ENCODE measurements at places on chromosomes 5 and 9.

GRCh38 chr5:52759331-52759730 lies 28.4 kb upstream of the ITGA1 start:
- DNase-seq: no peak

GRCh38 chr5:82105457-82105856 lies 133.6 kb downstream of the ATG10 start:
- peak; percentile 31 for DNase-seq

DNA sequence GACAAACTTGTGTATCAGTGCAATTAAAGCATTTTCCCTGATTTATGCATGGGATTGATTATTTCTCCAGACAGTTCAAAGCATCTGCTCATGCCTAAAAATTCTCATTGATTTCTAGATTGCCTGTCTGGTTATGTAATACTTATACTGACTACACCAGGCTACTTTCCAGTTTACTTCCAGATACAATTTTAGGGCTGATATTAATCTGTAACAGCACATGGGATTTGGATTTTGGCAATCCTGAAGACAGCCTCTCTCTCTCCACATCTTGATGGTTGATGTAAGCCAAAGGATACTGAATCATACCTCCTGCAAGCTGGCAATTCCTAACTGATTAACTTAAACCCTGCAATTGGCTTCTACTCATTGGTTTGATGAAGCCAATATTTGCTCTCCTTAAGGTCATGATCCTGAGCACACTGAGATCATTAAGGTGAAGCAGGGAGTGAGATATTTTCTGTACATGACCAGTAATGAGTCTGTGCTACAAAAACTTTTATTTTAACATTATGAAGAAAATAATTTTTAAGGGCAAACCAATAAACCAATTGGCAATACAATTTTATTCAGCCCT lies 25.7 kb upstream of the FBXL7 start:
- no peak for DNase-seq

DNA sequence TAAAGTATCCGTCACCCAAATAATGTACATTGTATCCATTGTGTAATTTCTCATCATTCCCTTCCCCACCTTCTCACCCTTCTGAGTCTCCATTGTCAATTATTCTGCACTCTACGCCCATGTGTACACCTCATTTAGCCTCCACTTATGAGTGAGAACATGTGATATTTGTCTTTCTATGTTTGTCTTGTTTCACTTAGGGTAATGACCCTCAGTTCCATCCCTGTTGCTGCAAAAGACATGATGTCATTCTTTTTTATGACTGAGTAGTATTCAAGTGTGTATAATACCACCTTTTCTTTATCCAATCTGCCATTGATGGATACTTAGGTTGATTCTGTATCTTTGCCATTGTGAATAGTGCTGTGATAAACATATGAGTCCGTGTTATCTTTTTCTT lies 4.9 kb upstream of the SPATA31C2 start:
- no peak for DNase-seq

DNA sequence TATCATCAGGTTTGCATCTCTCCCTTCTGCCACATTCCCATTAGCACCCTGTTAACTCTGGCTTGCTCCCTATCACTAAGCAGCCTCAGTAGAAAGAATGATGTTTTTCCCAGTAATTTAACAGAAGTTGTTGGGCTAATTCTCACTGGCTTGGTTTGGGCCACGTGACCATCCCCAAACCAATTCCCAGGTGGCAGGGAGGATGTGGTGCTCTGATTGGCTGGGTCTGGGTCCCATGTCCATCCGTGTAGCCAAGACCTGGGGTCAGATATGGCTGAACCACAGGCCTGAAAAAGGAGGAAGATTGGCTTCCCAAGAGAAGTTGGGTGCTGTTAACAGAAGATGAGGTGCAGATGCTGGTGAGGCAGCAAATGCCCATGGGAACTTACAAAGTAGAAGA lies 122.0 kb downstream of the BOD1 start:
- DNase-seq: no peak

- DNase-seq: no peak
These were observed 236.3 kb upstream of the SEMA6A start for GRCh38 chr5:116810951-116811350.

DNA sequence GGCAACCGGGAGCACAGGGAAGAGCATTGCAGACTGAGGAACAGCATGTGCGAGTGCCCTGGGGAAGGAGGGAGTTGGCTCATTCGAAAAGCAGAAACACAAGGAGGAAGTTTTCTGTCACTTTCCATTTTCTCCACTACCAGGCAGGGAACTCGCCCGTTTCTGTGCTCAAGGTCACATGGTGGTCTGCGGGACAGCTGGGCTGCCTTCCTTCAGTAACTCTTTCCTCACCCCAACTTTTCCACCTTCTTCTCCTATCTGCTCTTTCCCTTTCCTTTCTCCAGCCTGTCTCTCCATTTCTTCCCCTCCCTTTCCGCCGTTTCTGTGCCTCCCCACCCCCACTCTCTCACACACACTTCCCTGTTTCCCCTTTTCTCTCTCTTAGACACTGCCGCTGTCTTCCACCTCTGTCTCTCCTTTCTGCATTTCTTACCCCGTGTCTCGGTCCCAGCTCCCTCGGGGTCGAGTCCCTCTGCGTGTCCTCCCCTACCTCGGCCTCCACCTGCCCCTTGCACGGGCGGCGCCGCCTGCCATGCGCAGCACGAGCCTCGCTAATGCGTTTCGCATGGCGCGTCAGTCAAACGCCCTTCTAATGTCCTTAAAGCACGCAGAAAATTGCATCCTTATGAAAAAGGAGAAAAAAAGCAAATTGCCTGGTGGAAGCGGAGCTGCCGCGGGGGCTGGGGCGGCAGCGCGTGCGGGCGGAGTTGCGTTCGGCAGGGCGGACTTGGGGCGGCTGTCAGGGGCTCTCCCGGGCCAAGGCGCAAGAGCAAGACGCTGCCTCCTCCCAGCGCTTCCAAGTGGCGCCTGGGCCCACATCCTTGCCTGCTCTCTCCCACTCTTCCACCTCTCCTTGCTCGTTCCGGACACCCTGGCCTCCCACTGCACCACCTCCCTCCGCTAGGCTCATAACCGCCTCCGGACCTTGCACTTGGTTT lies 9.5 kb downstream of the BARX1 start:
- DNase-seq: no peak

GRCh38 chr5:61701877-61702602 lies 370.0 kb downstream of the ZSWIM6 start:
- DNase-seq: no peak
